ENCODE measurements at places on chromosomes 3 and 15. TPM values are rescaled to one million over a fixed set of nuclear protein-coding genes. Genes with fewer than 3 reads are reported as not detected.

Gene SH2D7
- polyA plus RNA-seq, result not detected

Gene BFSP2
- polyA plus RNA-seq, result not detected

Gene PDZRN3
- not detected for polyA plus RNA-seq

DNA sequence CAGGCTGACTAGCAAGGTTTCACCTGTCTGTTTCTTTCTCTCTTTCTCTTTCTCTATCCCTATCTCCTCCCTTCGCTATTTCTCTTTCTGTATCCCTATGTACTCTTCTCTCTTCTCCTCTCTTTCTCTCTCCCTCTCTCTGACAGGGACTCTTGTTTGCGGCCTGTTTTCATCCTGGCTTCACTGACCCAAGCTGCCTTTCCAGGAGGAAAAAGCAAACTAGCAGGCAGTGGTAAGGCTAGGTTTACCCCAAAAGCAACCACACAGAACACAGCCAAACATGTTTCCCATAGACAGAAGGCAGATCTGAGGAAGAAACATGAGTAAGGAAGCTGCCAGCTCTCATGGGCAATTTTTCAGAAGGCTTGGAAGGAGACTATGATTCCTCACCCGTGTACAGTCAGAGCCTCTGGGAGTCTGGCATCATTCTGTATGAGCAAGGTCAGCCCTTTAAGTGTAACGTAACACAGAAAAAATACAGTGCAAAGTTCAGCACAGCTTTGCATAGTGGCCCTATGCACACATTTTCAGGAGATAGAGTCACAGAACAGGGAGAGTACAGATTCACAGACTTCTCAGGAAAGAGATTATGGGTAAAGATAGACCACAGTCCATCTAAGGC, 61.0 kb downstream of the OCA2 start:
- no peak for DNase-seq
- H3K27ac ChIP-seq, result no peak overlapping the region
- H3K36me3 ChIP-seq, result no peaks in the 10 kb centered on the region
- no peaks in the 10 kb centered on the region for H3K4me1 ChIP-seq
- H3K27me3 ChIP-seq, result peaks cover 8% of the 10 kb centered on the region

GRCh38 chr3:30662836-30663235, 56.4 kb downstream of the TGFBR2 start:
- DNase-seq, result no peak
- peak overlapping the region; percentile 71 for H3K4me3 ChIP-seq
- peak overlapping the region; percentile 96 for H3K27ac ChIP-seq
